ENCODE measurements at places on chromosomes 2 and 18.

GRCh38 chr2:191245869-191246531 is 796 bp downstream of the MYO1B start:
- peaks cover 8% of the 10 kb centered on the region for H3K4me1 ChIP-seq
- no peaks in the 10 kb centered on the region for H3K36me3 ChIP-seq
- H3K27me3 ChIP-seq: peaks cover 30% of the 10 kb centered on the region

GRCh38 chr2:238873381-238873801 is 25.5 kb downstream of the TWIST2 start:
- no peaks in the 10 kb centered on the region for H3K27me3 ChIP-seq
- H3K27ac ChIP-seq: no peak overlapping the region
- no peaks in the 10 kb centered on the region for H3K4me1 ChIP-seq
- no peak overlapping the region for H3K4me3 ChIP-seq

DNA sequence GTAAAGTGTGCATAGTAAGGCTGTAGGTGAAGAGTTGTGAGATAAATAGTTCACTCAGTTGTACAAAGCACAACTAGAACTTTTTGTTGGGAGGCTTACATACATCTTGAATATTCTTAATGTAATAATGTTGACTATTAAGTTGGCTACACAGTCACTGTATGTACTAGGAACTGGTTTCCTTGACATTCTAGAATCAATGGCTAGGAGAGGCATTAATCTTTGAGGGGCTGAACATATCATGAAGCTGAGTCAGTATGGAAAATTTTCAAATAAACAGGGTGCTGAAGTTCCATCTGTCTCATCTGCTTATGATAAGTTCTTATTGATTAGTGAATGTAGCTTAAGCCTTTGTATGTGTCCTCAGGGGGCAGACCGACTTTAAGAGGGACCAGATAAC is 23.4 kb downstream of the METTL21A start:
- H3K27me3 ChIP-seq: no peaks in the 10 kb centered on the region
- peaks cover 29% of the 10 kb centered on the region for H3K36me3 ChIP-seq
- H3K4me1 ChIP-seq: peaks cover 15% of the 10 kb centered on the region

GRCh38 chr2:218075975-218076811 is 7.1 kb downstream of the RUFY4 start:
- no peak overlapping the region for H3K27ac ChIP-seq
- H3K36me3 ChIP-seq: no peaks in the 10 kb centered on the region
- DNase-seq: no peak
- no peaks in the 10 kb centered on the region for H3K27me3 ChIP-seq

Measured in T-helper 2 cell treated with Interferon-gamma antibody and Interleukin-4, amounts not matched to agents 5 μg/mL and 100 μg/mL, for 36 hours (primary cell).